IPS DF 19.7 (cell line): ENCODE measurements at places on chromosomes 3 and 15.

DNA sequence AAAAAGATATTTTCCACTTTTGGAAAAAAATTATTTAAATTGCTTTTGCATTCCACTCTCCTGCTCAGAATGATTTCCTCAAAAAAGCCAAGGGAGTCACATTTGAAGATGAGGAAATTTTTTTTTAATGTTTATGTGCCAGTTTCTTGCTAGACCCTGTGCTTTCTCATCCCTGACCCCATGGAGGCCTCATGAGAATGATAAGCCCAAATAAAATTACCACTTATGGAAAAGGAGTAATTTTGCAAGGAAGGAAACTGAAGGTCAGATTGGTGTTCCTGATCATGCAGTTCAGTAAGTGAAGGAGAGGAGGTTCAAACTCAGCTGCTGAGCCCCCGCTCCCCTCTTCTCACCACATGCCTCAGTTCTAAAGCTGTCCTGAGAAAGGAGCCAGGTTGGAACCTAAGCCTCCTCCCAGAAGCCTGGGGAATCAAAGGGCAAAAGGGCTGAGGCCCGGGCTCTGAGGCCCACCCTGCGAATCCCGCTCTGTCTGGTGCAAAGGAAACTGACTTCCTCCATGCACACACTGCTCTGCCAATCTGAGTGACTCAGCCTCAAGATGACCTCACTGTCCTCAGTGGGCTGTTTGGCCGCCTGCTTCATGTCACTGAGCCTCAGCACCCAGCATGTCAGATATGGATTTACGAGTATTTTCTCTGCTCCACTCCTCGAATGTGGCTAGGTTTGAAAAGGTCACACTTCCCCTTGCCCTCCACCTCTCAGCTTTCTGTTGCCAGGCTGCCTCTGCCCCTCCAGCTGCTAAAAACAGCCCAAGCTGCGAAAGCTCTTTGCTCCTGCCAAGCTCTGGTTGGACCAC is 56.9 kb upstream of the FLNB start:
- DNase-seq, result no peak

- DNase-seq, result no peak
These were observed 28.6 kb upstream of the SRGAP3 start for GRCh38 chr3:9278085-9278484.

GRCh38 chr3:153051427-153052095 is 110.5 kb upstream of the RAP2B start:
- DNase-seq, result no peak

- DNase-seq, result no peak
These were observed 29.1 kb downstream of the ALS2CL start for GRCh38 chr3:46664188-46664970.

- DNase-seq, result no peak
These were observed 179.2 kb downstream of the ATP10A start for GRCh38 chr15:25683911-25684310.

DNA sequence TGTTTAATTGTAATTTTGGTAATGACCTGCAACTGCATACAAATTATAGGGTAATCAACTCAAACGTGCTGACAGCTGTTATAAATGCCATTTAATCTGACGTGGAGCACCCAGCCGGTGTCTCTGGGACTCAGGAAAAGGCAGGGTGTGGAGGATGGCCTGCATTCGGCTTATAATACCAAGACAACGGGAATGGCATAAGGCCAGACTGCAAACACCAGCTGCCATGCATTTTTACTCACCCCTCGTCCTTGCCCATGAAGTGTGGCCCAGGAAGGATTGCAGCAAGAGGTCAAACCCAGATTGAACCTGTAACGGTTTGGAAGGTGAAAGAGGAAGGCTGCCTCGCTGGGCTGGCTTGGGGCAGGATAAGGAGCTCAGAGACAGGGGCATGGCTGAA is 96.4 kb downstream of the WNT7A start:
- DNase-seq, result no peak

- no peak for DNase-seq
These were observed 70.4 kb downstream of the CBLB start for GRCh38 chr3:105798381-105798934.

DNA sequence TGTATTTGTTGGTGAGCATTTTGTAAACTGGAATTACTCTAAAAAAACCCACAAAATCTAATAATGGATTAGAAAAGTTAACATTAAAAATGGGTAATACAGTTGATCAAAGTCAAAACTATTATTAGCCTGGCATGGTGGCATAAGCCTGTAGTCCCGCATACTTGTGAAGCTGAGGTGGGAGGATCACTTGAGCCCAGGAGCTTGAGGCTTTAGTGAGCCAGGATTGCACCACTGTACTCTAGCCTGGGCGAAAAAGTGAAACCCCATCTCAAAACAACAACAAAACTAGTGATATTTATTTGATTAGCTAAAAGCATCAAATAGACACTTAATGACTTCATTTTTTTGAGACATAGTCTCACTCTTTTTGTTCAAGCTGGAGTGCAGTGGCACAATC is 3.6 kb downstream of the SNX1 start:
- no peak for DNase-seq

- DNase-seq, result no peak
These were observed 164.1 kb upstream of the LRRFIP2 start for GRCh38 chr3:37338500-37338899.

DNA sequence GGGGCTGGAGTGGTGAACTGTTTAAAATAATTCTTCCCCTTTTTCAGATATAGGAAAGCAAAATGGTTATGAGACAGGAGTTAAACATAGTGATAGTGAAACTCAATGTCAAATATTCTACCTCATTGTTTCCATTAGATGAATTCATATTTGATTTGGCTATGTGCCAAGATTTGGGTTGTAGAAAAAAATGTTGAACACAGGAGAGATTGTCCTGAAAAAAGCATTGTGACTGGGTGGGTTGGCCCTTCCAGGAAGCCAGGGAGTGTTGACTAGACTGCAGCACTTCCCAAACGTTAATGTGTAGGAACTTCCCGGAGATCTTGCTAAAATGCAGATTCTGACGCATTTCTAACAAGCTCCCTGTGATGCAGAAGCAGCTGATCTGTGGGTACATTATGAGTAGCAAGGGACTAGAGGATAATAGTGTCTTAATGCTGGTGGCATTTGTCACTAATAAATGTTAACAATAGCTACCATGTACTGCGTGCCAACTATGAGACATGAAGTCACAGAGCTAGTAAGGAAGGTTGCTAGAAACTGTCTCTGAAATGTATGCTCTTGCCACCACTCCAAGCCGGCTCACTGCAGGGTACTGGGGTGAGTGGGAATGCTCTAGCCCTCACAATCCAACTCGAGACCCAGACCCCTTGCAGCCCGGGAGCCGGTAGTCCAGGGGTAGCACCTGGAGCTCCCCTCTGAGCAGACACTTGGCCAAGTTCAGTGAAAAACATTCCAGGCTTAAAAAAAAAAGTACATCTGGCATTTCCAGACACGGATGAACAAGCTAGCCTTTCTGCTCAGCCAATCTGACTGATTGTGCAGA is 120.6 kb downstream of the CD47 start:
- DNase-seq, result no peak

GRCh38 chr15:31116423-31117030 is 15.0 kb upstream of the TRPM1 start:
- DNase-seq, result no peak

DNA sequence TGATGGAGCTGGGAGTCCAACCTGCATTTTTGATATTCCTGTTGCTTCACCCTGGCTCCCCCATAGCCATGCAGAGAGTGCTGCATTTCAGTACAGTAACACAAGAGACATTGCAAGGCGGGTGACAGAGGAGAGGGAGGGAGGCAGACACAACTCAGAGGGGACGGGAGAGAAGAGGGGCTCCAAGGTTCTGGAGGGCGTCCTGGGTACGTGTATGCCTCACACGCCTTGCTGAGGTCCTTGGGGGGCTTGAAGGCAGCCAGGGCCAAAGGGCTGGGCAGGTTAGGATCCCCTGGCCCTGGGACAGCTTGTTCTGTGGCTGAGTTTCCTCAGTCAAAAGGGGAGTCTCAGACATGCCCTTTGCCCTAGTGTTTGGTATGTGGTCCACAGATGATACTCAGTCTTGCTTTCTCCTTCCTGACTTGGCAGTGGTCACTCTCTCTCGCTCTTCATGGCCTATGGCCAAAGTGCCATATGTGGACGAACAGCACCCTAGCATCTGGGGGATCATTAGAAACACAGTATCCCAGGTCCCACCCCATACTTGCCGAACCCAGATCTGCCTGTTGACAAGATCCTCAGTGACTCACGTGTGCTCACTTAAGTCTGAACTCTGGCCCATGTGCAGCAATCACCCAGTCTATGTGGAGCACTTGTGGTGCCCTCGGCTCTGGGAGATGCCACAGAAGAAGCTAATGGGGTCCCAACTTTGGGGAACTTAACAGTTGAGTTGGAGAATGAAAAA is 52.9 kb downstream of the FGD5 start:
- no peak for DNase-seq

DNA sequence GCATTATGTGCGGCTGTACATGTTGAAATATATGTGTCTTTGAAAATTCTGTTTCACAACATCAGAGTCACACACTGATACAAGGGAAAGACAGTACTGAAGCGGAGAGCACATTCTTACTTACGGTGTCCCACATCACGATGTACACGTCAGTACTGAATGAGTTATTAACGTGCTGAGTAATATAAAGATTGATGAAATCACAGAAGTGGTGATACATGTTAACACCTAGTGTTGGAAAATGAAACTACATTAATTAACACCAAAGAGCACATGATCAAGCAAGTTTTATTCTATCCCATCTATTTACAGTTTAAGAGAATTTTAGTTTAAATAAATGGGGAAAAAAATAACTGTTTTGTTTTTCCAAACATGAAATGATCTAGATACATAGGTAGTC is 15.6 kb downstream of the EOGT start:
- DNase-seq, result no peak

DNA sequence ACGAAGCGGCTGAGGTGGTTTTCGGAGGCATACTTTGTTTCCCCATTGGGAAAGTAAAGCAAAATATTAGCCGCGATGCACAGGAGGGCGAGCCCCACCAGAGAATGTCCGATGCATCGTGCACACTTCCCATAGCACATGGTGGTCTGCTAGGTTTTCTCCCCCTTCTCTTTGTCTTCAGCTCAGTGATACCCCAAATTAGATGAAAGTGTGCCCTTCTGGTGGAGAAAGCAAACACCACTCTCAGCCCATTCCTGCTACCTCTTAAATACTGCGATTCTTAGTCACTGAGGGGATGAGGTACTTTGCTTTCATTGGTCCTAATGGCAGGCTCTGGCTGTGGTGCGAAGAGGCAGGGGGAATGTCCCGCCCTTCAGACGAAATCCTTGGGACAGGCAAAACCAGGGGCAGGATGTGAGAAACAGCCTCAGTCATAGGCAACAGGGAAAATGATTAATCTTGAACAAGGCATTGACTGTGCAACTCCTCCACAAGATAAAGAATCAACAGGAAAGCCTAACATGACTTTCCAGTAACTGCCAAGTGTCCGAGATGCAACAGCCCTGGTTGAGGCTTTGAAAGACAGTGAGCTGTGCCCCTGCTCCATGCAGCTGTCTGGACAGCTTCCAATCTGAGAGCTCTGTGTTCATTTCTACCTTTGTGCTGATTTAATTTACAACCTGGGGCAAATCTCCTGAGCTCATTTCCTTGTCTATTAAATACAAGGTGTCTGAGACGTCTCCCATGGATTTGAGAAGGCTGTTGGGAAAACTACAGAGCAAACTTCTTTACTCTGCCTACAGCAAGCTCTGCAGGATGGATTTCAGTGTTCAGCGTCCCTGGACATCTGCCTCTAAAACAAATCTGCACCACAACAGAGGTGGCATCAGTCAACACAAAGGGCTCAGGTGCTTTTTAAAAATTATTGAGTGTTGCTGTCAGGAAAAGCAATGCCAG is at the start of gene TM4SF1:
Gene TM4SF1, minus strand, starts transcription at position 242 of the 957 bp plus-strand sequence. Its CDS starts 102 bp downstream, at position 140.
- no peak for DNase-seq

GRCh38 chr3:122004991-122005565 is 17.0 kb downstream of the ILDR1 start:
- no peak for DNase-seq

GRCh38 chr15:42082141-42082540 is 12.2 kb downstream of the PLA2G4D start:
- no peak for DNase-seq

DNA sequence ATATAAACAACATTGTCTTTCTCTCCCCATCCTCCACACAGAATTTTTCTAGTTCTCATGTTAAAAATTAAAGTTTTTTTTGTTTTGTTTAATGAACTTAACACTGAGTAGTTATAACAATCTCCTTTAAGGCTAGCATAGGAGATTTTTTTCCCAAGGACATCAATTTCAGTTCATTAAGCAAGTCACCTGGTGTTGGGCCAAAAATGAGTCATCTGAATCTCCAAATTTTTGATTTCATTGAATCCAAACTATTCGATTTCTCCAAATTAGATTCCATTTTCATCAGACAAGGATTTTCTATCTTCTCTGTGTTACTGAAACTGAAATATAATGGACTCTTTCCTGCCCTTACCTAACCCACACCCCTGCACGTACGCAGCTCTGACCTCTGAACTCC is 631.4 kb upstream of the MDFIC2 start:
- DNase-seq, result no peak

DNA sequence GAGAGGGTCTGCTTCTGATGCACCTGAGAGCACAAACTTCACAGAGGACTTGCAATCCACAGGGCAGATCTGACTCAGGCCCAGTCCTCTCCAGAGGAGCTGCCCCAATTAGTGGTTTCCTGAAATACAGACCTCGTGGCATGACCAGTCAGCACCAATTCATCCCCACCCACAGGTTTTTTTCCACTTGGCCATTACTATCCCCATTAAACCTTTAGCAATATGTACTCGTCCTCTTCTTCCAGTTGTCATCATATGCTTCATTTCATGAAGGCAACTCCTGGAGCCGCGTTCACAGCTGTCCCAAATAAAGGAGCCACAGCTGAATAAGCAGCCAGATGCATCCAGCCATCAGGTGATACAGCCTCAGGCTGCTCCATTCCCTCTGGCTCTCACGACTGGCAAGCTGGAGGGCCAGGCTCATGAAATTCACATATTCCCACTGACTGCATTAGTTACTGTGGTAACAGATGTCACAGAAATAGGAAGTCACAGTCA is 163.1 kb downstream of the FMN1 start:
- DNase-seq, result no peak

DNA sequence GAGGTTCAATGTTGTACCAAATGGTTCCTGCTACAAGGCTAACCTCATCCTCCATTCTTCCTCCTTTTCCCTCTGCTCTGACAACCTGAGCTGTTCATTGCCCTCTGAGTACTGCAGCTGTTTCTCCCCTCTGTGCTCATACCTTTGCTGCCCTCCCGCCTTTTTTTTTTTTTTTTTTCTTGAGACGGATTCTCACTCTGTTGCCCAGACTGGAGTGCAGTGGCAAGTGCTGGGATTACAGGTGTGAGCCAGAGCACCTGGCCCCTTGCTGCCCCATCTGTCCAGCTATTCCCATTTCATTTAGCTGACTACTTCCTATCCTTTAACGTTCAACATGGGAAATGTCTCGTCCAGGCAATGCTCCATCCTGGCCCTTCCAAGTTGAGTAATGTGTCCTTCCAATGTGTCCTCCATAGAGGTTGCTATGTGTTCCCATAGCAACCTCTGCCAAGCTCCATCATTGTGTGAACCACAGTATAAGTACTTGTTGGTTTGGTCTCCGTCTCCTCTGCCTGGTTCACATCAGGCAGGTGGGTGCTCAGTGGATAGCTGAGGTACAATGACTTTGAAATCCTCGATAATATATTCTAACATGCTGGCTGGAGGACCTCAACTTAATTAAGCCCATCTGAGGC is 179.9 kb upstream of the ANKRD28 start:
- DNase-seq, result no peak

- no peak for DNase-seq
These were observed 181.1 kb downstream of the ITPR1 start for GRCh38 chr3:4674216-4674615.

GRCh38 chr3:143885780-143886427 is 37.6 kb upstream of the SLC9A9 start:
- no peak for DNase-seq
